ENCODE measurements at places on chromosomes 3 and 15.

DNA sequence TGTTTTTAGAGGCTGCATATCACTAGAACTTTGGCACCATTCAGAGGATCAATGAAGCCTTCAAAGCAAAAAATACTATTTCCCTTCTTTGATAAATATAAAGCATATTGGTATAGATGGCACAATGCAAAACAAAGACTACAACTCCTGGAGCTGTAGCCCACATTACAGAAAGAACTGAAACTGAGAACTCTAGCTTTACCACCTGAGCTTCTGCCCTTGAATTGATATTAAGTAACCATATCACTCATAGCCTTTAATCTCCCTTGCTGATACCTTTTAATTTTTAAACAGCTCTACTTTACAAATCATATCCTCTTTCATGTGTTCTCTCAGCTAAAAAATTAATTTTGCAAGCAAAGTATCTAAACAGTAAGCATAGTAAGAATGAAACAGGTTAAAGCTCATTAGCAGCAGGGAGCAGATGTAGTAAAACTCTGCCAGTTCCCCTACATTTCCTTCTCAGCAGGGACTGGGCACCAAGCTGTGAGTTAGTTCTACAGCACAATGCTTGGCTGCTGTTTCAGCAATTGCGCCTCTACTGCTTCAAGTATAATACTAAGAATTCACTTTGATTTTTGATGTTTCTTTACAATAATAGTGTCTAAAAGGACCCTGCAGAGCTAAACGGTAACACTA is 97.9 kb upstream of the NANOGP8 start:
- no peak for DNase-seq

GRCh38 chr3:148459931-148460513 is 237.7 kb upstream of the AGTR1 start:
- DNase-seq = no peak

GRCh38 chr3:45630325-45630724 is 35.8 kb downstream of the LIMD1 start:
- DNase-seq = no peak

- DNase-seq = no peak
These were observed 30.7 kb downstream of the KATNBL1 start for GRCh38 chr15:34179234-34179633.

All from activated T-helper 1 cell treated with anti-CD3 and anti-CD28 coated beads, Interleukin-2, amount 50 U/mL, for 16 hours (primary cell).